ENCODE measurements at places on chromosomes 5 and 9.

GRCh38 chr5:140312791-140313189 is 9.9 kb upstream of the PFDN1 start:
- no peak for DNase-seq

DNA sequence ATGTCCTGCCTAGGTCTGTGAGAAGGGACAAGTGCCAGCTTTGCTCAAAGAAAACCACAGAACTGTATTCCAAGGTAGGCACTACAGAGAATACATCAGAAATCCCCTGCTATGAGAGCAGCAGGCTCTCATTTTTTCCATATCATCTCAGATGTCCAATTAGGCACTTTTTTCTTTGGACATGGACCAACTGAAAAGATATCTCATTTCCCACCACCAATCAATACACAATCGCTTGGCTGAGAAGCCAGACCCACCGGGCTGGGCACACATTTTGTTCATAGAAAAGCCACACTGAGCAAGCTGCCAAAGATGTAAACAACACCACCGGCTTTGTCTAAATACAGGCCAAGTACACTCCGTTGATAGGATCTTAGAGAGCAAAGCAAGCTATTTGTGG is 25.9 kb downstream of the STOM start:
- DNase-seq, result no peak

DNA sequence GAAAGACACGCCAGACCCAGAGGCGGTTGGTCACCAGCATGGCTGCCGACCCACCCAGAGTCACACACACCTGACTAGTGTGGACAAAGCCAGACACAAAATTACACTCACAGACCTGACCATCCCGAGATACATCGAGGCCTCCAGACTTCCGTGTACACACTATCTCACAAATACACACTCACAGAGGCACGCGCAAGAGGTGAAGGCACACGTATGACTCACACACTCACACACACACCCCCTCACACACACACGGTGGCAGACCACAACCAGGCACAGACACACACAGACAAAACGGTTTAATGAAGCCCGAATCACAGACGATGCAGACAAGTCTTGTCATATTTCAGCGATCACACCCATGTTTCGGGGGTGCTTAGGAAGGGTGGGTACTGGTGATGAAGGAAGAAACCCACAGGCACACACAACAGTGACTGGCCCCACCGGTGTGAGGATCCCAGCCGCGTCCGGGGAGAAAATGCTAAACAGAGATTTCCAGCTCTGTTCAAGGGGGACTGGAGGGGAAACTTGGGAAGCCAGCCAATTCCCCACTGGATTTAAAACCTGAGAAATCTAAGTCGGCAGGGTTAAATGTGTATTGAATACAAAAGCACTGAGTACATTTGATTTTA is 51.3 kb downstream of the CRB2 start:
- no peak for DNase-seq

- DNase-seq, result peak; percentile 67
Measured at GRCh38 chr5:179668391-179668790, 12.4 kb downstream of the CBY3 start.

GRCh38 chr5:125394661-125395280 is 648.3 kb upstream of the ZNF608 start:
- DNase-seq, result no peak

DNA sequence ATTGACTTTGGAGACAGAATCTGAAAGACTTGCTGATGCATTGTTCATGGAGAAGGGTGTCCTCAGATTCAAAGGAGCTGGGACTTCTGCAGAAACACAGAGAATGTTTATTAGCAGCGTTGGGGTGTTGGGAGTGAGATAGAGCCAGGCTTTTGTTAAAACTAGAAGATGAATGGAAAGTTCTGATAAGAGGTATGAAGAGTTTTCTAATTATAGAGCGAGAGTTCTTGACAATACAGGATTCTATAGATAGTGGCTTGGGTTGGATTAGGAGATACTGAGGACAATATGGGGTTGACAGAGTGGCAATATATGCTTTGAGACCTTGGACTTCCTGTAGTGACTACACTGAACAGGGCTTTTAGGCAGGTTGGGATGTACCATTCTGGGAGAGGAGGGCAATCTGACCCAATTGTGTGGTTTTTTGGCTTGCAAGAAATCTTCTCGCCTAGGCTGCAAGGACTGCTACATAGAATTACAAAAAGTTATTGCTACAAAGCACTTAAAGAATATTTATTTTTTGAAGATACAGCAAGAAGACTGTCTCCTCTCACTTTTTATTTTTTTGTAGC is 83.1 kb downstream of the FER start:
- no peak for DNase-seq

DNA sequence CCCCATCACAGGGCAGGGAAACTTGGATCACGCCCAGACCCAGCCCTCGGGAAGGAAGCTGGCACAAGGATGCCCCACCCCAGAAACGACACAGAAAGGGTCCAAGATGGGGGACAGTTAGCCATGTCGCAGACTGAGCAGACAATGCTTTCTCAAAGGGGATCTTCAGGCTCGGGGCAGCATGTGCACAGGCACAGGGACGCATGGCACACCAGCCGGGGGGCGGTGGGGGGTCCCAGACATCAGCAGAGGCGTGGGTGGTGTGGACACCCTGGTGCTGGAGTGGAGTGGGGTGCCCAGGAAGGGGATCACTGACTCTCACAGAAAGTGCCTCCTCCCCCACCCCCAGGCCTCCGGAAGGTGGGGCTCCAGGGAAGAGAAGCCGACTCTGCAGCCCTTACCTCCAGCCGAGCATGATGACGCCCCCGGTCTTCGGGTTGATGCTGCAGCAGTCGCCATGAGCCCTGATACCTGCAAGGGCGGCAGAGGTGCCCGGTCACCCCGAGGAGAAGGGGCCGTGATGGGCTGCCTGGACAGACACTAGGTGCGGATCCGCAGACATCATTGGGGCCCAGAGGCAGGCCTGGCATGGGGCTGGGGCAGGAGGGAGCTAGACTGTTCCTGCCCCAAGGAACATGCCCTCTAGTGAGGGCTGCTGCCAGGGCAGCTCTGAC is 44.5 kb upstream of the ZNF354A start:
- no peak for DNase-seq

- DNase-seq, result no peak
Measured at GRCh38 chr9:93900971-93901861, 53.9 kb downstream of the BARX1 start.

- DNase-seq, result peak; percentile 57
Measured at GRCh38 chr9:133237035-133237731, 28.1 kb upstream of the OBP2B start.

- DNase-seq, result no peak
Measured at GRCh38 chr9:99169982-99170761, 51.6 kb downstream of the ALG2 start.

- no peak for DNase-seq
Measured at GRCh38 chr5:173919443-173919842, 31.3 kb downstream of the CPEB4 start.

DNA sequence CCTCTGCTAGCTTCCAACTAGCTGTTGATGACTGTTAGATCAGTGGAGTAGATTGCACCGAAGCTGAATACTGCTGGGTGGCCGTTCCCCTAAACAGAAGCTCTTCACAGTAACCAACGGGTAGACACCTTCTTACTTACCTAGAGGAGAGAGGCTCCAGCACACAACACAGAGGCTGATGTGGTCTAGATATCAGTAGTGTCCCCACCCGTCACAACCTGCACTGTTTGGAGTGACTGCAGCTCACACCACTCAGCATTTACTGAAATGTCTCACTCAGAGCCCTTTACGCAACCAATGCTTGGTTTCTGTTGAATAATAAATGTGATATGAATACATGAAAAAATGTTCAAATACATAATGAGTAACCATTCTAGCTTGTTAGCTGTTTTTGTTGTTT is 5.3 kb downstream of the TMEM174 start:
- DNase-seq, result no peak

- no peak for DNase-seq
Measured at GRCh38 chr5:178466342-178466741, 123.9 kb downstream of the COL23A1 start.

- DNase-seq, result no peak
Measured at GRCh38 chr5:94694671-94695070, 76.2 kb downstream of the SLF1 start.

DNA sequence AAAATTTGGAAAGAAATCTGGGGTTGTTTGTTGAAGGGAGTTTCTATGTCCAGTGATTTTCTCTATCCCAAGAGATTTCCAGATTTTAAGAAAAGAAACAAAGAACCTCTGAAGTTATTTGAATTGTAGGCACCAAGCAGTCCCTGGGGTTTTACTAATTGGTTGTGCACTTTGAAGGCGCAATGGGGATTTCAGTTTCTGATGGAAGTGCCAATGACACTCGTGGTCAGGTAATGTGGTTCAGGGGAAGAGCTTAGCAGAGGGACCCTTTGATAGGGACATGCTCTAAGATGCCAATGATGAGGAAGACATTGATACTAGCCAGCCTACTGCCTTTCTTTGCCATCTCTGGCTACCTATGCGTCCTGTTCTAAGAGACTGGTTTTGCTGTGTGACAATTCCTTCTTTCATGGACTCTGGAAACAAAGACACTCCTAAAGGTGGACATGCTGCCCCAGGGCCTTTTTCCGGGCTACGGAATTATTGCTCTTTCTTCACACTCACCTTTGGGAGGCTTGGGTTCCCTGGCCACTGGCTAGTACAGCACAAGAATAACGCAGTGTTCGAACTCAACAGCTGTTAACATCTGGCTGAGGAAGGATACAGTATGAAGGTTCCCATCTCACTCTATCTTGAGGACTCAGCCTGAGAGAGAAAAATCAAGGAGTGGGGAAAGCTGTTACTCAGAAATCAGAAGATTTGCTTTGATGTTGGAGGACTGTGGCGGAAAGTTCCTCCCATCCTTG is 6.9 kb upstream of the TRAF1 start:
- DNase-seq, result no peak

DNA sequence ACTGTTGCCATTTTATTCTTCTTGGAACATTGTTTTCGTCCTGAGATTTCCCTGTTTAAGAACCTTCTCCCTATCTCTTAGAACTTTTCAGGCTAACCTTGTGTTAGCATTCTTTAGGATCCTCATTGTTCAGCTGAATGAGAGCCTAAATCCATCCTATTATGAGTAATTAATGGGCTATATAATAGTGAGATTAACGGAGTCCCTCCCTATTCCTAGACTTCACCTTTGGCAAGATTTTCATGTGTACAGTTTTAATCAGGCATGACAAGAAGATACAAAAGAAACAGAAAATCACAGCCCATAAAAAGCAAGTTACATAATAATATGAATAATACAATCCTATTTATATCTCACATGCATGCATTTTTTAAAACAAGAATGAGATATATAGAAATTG is 9.1 kb upstream of the MSMP start:
- no peak for DNase-seq

DNA sequence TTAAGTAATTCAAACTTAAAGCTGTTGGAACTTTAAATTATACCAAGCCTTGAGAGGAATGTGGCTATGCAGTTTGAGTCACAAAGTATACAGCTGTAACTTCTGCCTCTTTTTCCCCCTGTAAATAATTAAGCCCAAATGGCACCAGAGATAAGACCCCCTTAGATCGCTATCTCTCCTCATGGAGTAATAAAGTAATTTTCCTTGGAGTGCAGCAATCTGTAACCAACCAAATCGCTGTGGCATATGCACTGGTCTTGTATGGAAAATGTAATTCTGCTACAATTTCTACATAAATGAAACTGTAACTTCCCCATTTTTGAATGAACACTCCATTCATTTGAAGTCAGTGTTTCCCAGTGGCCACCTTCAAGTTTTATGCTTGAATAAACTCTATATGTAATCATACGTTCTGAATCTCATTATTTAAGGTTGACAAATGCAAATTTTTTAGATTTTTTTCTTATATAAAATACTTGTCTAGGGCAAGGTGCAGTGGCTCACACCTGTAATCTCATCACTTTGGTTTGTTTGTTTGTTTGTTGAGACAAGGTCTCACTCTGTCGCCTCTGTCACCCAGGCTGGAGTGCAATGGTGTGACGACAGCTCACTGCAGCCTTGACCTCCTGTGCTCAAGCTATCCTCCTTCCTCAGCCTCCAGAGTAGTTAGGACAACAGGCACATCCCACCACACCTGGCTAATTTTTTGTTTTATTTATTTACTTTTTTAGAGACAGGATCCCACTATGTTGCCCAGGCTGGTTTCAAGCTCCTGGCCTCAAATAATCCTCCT is 12.3 kb downstream of the SUSD1 start:
- DNase-seq, result no peak

DNA sequence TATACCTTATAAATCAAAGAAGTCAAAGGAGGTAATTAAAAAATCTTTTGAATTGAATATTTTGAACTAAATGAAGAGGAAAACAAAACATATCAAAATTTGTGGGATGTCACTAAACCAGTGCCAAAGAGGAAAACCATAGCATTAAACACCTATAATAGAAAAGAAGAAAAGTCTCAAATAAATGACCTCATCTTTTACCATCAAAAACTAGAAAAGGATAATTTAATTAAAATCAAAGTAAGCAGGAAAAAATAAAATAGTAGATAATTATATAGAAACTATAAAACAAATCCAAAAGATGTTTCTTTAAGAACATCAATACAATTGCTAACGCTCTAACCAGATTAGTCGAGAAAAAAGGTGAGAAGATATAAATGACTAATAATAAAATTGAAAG is 47.8 kb downstream of the LPAR1 start:
- no peak for DNase-seq

GRCh38 chr5:178286226-178287090 is 53.9 kb upstream of the PHYKPL start:
- no peak for DNase-seq

GRCh38 chr9:126614455-126615244 is 922 bp downstream of the LMX1B start:
- DNase-seq, result peak; percentile 24

DNA sequence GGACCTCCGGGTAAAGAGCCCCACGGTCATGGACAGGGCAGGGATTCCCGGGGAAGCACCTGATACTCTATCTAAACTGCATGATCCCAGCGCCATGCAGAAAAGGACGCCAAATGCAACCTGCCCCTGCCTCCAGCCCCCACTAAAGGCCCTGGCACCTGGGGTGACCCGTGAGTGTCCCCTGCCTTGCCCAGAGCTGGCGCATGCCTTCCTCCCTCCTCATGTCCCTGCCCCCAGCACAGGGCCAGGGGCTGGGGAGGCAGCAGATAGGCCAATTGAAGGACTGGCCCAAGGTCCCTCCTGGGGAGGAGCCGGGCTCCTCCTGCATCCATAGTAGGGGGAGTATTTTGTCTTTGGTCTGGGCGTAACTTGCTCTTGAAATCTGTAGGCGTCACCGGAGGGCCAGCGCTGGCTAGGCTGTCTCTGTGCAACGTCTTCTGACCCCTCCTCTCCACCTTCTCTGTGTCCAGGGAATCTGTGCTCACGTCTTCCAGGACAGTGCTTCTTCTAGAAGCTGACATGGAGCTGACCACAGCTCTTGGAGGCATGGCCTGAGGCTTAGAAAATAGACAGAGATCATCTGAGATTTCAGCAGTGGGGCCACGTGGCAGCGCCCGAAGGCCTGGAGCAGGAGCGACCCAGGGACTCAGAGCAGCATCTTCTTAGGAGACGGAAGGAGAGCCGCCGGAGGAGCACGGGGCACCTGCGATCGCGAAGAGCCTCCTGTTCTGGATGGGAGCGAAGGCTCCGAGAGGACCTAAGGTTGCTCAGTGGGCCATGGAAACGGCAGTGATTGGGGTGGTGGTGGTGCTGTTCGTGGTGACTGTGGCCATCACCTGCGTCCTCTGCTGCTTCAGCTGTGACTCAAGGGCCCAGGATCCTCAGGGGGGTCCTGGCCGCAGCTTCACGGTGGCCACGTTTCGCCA is 660 bp downstream of the SPAAR start:
- no peak for DNase-seq

All from hepatic stellate cell (primary cell).